ENCODE measurements at places on chromosomes 2 and 18. TPM values are rescaled to one million over a fixed set of nuclear protein-coding genes. Genes with fewer than 3 reads are reported as not detected.

- DNase-seq = no peak
- H3K27me3 ChIP-seq = no peaks in the 10 kb centered on the region
- peaks cover 44% of the 10 kb centered on the region for H3K4me1 ChIP-seq
Observed at GRCh38 chr18:21272016-21272579, 30.1 kb downstream of the GREB1L start.

DNA sequence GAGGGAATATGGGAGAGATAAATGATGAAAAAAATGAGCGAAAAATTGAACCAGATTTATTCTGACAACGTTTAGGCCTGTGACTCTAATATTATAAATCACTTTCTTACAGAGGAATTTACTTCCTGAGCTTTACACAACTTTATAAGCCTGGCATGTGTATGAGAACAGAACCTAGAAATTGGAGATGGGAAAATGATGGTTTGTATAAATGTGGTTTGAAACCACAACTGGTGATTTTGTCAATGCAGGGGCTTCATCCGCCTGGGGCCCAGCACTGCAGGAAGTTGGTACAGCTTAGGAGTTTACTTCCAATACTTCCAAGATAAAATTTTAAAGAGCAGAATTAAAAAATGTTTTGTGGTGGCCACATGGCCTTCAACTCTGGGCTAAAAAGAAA lies 82.3 kb downstream of the VAPA start:
- no peaks in the 10 kb centered on the region for H3K27me3 ChIP-seq
- H3K4me1 ChIP-seq = no peaks in the 10 kb centered on the region
- H3K36me3 ChIP-seq = no peaks in the 10 kb centered on the region

GRCh38 chr2:59462422-59463197 lies 1090.8 kb downstream of the BCL11A start:
- no peaks in the 10 kb centered on the region for H3K4me1 ChIP-seq
- H3K27me3 ChIP-seq = no peaks in the 10 kb centered on the region
- H3K4me3 ChIP-seq = no peak overlapping the region
- H3K27ac ChIP-seq = no peak overlapping the region
- H3K36me3 ChIP-seq = no peaks in the 10 kb centered on the region

DNA sequence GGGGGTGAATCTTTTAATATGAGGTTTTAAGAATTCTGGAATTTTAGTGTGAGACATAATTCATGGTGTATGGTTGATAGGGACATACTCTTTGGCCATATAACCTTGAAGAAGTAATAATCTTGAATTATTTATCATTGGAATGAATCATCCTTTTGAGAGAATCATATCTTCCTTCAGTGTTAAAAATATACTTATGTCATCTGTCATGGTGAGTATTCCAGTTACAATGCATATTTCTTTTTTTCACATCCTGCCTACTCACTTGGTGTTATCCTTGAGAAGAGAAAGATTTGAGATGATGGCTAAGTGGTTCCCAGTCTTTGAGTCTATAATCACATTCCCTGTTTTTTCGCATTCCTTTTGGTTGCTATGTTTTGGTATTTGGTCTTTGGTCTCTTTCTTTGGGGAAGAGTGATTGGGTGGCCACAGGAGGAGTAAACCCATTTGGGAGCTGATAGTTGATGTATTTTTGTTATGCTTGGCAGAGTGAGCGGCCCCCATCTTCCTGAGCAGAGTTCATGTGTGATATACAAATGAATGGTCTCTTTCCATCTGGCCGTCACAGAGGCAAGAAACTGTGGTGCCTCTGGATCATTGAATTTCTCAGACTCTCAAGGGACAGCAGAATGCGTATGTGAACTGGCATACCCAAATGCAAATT lies 21.6 kb downstream of the ASAP2 start:
- no peak overlapping the region for H3K27ac ChIP-seq
- DNase-seq = no peak
- no peaks in the 10 kb centered on the region for H3K36me3 ChIP-seq
- no peaks in the 10 kb centered on the region for H3K27me3 ChIP-seq
- no peak overlapping the region for H3K4me3 ChIP-seq

TSPYL6 gene
- not detected for total RNA-seq

DNA sequence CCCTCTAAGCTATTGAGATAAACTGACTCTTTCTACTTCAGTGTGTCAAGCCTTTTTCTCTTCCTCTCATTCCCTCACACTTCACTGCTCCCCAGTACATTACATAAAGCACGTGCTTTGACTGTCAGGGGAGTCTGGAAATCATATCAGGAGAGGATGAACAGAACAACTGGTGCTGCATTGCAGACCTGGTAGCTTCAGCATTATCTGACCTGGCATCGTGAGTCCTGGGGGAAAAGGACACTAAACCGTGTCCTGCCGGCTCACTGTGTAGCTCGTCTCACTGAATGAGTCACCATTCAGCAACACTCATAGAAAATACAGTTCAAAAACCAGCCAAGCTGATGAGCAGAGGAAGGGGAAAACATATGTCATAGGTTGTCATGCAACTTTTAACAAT lies 108.5 kb upstream of the UNC80 start:
- H3K27me3 ChIP-seq = no peaks in the 10 kb centered on the region
- no peak for DNase-seq
- H3K27ac ChIP-seq = no peak overlapping the region
- H3K36me3 ChIP-seq = no peaks in the 10 kb centered on the region
- H3K4me1 ChIP-seq = no peaks in the 10 kb centered on the region
- H3K4me3 ChIP-seq = no peak overlapping the region

RTP5 gene
- not detected for total RNA-seq

DNA sequence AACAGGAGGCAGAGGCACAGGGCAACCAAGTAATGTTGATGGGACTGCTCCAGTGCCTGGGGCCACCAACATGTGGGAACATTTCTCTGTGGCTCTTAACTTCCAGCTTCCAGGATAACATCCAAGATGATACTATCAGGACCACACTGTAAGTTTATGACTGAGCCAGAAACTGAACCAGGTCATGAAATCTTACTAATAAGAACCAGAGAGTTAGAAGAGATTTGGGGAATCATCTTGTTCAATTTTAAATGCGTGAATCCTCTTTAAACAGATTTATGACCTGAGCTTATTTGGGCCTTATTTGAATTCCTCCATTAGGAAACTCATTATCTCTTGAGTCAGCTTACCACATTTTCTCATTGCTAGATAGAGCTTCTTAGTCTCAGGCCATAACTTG lies 45.0 kb downstream of the MAP2 start:
- no peaks in the 10 kb centered on the region for H3K27me3 ChIP-seq
- no peak for DNase-seq
- no peaks in the 10 kb centered on the region for H3K4me1 ChIP-seq
- no peak overlapping the region for H3K27ac ChIP-seq
- H3K36me3 ChIP-seq = no peaks in the 10 kb centered on the region
- H3K4me3 ChIP-seq = no peak overlapping the region

DNA sequence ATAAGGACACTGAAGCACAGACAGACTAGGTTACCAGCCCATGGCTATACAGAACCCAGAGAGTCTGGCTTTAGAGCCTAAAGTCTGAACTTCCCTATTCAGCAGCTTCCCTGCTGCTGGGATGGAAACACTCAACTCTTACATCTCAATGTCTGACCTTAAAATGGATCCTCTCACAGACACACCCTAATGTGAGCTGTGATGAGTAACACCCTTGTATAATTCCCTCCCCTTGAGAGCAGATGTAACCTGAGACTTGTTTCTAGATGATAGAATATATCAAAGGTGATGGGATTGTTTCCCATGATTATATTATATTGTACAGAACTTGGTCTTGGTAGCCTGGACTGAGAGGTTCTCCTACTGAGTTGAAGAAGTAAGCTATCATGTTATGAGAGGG lies 577.1 kb upstream of the KLHL29 start:
- DNase-seq = no peak
- H3K27ac ChIP-seq = no peak overlapping the region
- H3K4me3 ChIP-seq = no peak overlapping the region
- no peaks in the 10 kb centered on the region for H3K27me3 ChIP-seq
- no peaks in the 10 kb centered on the region for H3K36me3 ChIP-seq

DNA sequence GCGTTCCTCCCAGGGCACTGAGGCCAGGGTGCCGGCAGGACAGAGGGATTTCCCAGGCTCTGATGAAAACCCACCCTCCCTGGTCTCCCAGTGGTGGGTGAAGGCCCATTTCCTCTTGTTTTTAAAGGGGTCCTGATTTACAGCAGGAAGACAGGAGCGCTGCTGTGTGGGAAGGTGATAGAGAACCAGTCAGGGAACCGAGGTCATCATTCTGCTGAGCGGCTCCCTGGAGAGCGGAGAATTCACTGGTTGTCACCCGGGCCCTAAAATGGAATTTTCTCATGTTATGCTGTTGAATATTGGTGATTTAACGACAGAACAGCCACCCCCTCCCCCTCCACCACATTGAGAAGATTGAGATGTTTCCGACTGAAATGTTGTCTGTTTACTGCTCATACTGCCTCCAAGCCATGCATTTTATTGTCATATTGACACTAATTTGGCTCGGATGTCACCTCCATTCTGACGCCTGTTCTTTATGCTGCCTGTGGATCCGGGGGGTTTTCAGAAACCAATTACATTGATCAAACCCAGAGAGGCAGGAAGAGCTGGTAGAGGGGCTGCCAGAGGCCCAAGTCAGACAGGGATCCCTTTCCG lies 225.2 kb downstream of the GLI2 start:
- H3K4me1 ChIP-seq = no peaks in the 10 kb centered on the region
- no peaks in the 10 kb centered on the region for H3K27me3 ChIP-seq
- DNase-seq = no peak
- H3K4me3 ChIP-seq = no peak overlapping the region
- no peak overlapping the region for H3K27ac ChIP-seq

PLCL1 gene
- total RNA-seq = 1.6 TPM

UGT1A8 gene
- total RNA-seq = 0.50 TPM

GRCh38 chr18:32049393-32050171 lies 31.0 kb downstream of the RNF125 start:
- no peak for DNase-seq
- H3K36me3 ChIP-seq = no peaks in the 10 kb centered on the region
- no peaks in the 10 kb centered on the region for H3K4me1 ChIP-seq

- DNase-seq = no peak
- no peaks in the 10 kb centered on the region for H3K4me1 ChIP-seq
- no peaks in the 10 kb centered on the region for H3K27me3 ChIP-seq
- H3K27ac ChIP-seq = no peak overlapping the region
- H3K4me3 ChIP-seq = no peak overlapping the region
Observed at GRCh38 chr2:233458826-233459225, 104.5 kb downstream of the DGKD start.

ITGA6 gene
- 33.0 TPM for total RNA-seq

GRCh38 chr18:70659036-70659925 lies 370.4 kb downstream of the SOCS6 start:
- no peaks in the 10 kb centered on the region for H3K4me1 ChIP-seq
- no peaks in the 10 kb centered on the region for H3K36me3 ChIP-seq
- no peak overlapping the region for H3K4me3 ChIP-seq
- no peak for DNase-seq

C2orf15 gene
- 11.3 TPM for total RNA-seq

GRCh38 chr18:27164905-27165304 lies 20.2 kb downstream of the CHST9 start:
- no peak for DNase-seq
- no peaks in the 10 kb centered on the region for H3K36me3 ChIP-seq
- no peak overlapping the region for H3K4me3 ChIP-seq
- no peaks in the 10 kb centered on the region for H3K27me3 ChIP-seq
- H3K27ac ChIP-seq = peak overlapping the region; percentile 18

CYP26B1 gene
- 1.7 TPM for total RNA-seq

DNA sequence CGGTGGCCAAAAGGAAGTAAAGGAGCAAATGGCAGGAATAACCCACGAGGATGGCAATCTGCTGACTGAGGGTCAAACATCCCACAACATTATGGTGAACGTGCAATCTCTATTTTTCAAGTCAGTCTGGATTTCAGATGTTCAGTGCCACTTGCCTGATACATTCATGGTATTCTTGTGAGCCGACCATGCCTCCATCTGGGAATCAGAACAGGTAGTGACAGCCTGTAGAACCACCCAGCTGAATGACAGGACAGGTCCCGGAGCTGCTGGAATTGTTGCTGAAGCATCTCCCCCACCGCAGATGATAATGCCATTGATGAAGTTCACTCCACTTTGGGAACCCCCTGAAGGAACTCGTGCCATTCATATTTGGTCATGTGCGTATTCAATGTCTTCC lies 123.2 kb downstream of the CAPN13 start:
- no peaks in the 10 kb centered on the region for H3K27me3 ChIP-seq
- no peak overlapping the region for H3K27ac ChIP-seq
- no peak overlapping the region for H3K4me3 ChIP-seq
- no peaks in the 10 kb centered on the region for H3K4me1 ChIP-seq

LYG2 gene
- total RNA-seq = not detected

DNA sequence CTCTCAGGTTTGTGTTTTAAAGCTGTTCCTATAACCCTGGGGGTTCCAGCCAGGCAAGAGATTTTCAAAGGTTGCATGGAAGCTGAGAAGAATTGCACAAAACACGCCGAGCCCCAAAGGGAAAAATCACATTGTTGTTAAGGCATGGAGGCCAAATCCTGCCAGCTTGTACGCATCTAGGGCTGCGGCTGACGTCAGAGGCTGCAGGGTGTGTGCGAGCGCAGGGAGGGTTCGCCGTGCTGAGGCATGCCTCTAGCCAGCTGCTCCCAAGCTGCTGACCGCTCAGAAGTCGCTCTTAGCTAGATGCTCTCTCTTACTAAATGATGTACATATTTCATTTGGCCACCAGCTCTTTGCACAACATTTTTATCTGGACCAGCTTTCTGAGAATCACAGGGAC lies 191.8 kb downstream of the LPIN1 start:
- H3K4me1 ChIP-seq = no peaks in the 10 kb centered on the region
- no peak overlapping the region for H3K27ac ChIP-seq
- no peaks in the 10 kb centered on the region for H3K36me3 ChIP-seq
- no peak overlapping the region for H3K4me3 ChIP-seq
- DNase-seq = no peak

GRCh38 chr2:207501802-207502576 lies 27.8 kb upstream of the CREB1 start:
- H3K4me3 ChIP-seq = no peak overlapping the region
- DNase-seq = no peak
- H3K4me1 ChIP-seq = peaks cover 10% of the 10 kb centered on the region
- no peak overlapping the region for H3K27ac ChIP-seq

- H3K4me3 ChIP-seq = no peak overlapping the region
- DNase-seq = no peak
- no peak overlapping the region for H3K27ac ChIP-seq
- H3K27me3 ChIP-seq = no peaks in the 10 kb centered on the region
Observed at GRCh38 chr2:152359573-152360363, 24.8 kb downstream of the FMNL2 start.

HNMT gene
- total RNA-seq = 44.6 TPM

VWA3B gene
- not detected for total RNA-seq
